ENCODE measurements at places on chromosomes 5 and 9. TPM values are rescaled to one million over a fixed set of nuclear protein-coding genes. Genes with fewer than 3 reads are reported as not detected.

DNA sequence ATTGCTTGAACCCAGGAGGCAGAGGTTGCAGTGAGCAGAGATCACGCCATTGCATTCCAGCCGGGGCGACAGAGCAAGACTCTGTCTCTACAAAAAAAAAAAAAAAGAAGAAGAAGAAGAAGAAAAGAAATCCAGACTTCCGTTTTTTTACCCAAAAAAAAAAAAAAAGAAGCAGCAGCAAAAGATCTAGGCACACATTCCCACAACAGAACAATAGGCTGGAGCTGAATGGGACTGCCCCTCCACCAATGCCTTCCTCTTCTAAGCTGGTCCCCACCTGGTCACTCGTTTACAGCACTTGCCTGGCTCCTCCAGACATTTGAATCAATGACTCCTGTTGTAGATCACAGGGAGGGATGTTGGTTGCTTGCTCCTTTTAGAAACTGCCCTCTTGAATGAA is 1.6 kb upstream of the LMAN2 start:
- no peak for ATAC-seq

The SLC36A1 gene
- total RNA-seq: 5.9 TPM

DNA sequence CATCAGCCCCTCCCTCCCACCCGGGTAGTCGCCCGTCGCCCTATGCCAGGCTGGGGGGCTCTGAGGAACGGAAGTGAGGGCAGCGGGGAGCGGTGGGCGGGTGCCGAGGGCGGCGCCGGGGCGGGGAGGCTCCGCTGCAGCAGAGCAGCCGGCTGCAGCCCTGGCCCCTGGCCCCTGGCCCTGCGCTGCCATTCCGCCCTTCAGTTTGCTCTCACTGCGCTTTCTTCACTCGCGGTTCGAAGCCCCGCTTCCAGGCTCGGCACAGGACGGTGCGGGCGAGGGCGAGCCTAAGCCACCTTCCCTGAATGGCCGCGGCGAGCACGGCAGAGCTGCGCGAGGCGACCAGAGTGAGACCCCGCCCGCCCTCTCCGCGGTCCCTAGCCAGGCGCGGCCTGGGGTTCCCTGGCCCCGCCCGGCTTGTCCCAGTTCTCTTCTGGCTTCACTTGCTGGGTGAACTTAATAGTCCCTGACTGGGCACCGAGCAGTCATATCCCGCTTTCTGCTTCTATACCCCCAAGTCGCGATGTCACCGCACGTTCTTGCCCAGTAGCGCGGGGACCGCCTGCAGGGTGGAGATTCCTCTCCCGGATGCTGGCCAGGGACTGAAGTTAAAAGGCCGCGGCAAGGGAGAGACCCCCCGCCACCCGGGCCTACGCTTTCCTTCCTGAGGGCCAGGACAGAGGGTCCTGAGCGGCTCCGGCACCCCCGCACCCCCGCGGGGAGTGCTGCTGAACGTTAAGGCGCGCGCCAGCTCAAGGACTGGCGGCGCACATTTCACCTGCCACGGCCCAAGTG is 623 bp upstream of the TRIM36 start:
- peak; percentile 64 for ATAC-seq

DNA sequence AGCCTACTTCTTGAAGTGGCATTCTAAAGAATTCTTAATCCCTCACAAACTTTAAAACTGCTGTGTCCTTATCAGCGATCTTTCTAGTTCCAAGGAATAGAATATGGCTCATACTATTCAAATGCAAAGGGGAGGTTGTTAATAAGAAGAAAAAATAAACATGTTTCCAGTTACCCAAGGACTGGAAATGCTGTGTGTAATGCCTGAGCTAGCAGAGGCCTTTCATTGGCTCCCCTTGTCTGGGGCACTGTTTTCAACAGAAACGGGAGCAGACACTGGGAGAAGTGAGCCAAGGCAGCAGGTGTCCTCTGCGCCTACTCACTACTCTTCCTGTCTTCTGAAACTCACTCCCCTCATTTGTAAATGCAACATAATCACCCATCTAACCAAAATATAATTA is 253.0 kb downstream of the MARCHF11 start:
- ATAC-seq: no peak

The F2RL1 gene
- 12.0 TPM for total RNA-seq

The MARCHF11 gene
- total RNA-seq: not detected

GRCh38 chr9:111037356-111037707 is 938 bp downstream of the LPAR1 start:
- peak; percentile 51 for ATAC-seq

DNA sequence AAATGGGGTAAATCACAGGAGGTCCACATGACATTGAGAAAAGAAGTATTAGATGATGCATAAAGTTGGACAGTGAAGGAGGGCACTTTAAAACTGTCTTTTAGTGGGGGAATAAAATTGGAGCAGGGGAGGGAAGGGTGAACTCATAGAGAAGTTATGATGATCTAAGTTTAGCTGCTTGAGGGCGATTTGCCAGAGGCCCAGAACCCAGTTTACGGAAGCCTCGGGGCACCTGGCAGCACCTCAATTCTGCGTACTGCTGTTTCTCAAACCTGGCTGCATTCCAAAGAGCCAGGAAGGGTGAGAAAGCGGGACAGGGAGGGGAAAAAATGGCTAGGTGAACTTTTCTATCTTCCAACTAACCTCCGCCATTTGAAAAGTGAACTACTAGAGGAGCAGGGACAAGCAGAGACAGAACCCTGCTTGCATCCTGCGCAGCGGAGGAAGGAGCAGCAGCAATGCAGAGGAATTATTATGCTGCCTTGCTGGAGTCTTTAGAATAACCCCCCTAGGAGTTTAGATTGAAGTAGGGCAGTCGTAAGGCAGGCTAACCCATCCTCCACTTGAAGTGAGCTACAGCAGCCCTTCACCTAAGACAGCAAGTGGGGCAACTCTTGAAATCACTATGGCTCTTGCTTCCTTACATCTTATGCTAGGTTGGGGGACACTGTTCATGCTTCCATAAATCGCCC is 316.8 kb downstream of the BRINP1 start:
- no peak for ATAC-seq

DNA sequence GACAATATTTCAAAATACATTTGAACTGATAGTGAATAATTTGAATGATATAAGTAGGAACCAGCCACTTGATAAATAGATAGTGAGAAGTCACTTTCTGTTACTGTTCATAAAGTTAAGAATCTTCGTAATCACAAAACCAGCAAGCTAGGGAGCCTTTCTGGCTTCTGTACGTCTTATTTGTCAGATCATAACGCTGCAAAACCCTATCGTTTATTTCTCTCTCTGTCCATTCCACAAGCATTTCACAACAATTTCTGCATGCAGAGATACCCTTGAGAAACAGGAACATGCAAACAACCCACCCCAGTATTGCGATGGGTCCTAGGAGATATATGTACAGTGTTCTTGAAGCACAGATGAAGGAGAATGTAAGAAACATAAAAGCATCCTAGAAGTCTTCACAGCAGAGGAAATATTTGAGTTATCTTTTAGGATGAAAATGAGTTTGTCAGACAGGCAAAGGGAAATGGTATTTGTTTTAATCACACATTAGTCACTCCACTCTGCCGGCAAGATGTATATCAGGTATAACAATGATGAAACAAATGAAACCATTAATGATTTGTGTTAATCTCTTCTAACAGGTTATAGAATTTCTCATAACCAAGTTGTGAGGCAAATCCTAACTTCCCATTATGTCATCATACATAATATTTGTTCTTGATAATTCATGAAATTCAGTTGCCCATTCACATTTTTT is 668.7 kb upstream of the FTMT start:
- ATAC-seq: no peak

The HTR1A gene
- total RNA-seq: not detected

The IL5 gene
- not detected for total RNA-seq

GRCh38 chr5:180259260-180259611 is 32.6 kb downstream of the MAPK9 start:
- no peak for ATAC-seq

DNA sequence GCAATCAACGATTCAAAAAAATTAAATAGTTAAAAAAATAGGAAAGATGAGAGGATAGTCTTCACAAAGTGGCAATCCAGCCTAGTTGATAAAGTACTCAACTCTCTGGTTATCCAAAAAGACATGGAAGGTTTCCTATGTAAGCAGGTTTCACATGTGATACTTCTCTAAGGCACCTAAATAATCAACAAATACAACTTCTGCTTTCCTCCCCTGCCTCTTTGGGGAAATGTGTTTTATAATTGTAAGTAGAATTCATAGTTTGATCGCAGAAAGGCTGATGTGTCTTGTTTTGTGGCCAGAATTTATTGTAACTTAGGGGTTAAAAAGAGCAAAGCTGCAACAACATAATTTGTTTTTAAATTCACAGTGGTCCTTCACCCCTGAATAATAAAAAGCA is 855.5 kb upstream of the DMAC1 start:
- ATAC-seq: no peak

The SNCB gene
- not detected for total RNA-seq

DNA sequence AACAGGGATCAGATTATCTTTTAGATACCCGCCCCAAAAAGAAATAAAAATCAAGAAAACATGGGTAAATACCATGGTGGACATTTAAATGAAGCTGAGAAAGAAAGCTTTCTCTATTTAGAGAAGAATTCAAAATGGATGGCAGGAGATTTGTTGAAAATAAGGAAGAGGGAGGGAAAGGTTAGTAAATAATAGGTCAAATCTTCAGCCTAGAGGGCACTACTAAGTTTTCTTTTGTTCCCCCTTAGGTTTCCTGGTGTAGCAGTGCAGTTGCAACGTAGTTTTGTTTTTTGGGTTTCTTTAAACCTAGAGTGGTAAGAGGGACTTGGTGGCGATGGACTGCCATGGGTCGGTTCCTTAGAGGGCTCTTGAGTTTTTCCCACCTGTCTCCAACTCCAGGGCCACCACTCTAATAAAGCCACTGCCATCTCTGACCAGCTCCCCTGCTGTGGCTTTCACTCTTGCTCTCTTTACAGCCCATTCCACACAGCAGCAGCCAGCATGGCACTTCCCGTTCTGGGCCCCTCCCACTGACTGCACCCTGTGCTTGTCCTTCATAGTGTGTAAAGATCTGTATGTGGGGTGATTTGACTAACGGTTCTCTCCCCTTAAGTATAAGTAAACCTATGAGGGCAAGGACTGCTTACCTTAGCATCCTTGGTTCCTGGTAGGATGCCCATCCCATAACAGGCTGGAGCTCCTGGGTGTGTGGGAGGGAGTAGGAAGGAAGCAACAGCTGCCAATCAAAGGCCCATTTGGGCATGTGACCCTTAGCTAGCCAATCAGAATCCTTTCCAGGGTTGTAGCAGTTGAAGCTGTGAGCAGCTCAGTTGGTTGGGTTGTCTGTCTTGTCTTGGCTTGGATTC is 118.3 kb downstream of the SLC1A3 start:
- ATAC-seq: peak; percentile 53

The RLN1 gene
- not detected for total RNA-seq

DNA sequence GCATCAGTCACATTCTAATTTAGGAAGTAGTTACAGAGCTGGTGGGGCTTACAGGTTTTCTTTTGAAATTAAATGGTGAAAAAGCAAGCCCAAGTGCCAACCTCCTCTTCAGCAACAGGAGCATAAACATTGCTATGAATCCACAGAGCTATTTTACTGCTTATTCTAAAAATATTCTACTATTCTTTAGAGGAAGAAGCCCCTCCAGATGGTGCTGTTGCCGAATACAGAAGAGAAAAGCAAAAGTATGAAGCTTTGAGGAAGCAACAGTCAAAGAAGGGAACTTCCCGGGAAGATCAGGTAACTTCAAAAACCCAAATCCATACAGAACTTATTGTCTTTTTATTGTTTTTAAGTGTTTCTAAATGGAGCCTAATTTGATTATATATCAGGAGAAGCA is 202.8 kb downstream of the CWC27 start:
- no peak for ATAC-seq

The SPINK13 gene
- total RNA-seq: not detected

DNA sequence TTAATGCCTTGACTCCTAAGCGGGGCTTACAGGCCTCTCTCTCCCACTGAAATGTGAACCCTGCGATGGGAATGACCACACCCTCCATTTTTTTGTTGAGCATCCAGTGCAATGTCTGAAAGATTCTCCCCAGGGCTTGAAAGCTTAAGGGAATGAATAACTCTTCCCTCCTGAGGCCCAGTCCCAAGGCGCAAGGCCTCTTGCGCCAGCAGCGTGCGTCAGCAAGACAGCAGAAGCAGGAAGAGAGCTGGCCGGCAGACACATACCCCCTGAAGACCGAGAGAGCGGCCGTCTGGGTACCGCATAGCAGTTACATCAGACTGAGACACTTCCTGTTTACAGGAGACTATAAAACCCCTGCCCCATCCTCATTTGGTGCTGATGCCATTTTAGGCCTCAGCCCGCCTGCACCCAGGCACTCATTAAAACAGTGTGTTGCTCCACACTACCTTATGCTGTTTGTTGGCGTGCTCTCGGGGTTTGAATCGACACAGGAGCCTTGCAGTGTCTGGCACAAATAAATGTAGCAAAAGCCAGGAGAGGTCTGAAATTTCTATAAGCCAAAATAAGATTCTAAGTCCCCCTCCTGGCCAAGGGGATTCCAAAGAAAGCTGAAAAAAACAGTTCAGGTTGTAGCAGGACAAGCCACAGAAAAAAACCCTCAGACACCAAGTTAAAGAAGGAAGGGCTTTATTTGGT is 62.3 kb downstream of the GDNF start:
- no peak for ATAC-seq

The LCN6 gene
- total RNA-seq: 3.8 TPM

DNA sequence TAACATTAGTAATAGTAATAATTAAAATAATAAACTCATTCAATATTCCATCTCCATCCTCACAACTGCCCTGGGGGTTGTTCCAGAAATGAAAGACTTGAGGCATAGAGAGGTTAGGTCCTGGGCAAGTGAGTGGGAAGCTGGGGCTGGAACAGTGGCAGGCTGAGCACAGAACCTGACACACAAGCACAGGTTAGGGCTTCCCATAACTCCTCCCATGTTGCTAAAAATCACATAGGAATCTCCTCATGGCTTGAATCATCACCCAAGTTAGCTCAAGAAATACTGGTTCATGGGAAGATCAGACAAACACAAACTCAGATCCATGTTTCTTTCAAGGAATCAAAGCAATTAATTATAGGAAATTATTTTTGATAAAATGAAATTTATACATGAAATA is 487.7 kb downstream of the SEMA5A start:
- peak; percentile 46 for ATAC-seq

- peak; percentile 96 for ATAC-seq
Observed at GRCh38 chr5:96718635-96719077, 56.5 kb downstream of the CAST start.

DNA sequence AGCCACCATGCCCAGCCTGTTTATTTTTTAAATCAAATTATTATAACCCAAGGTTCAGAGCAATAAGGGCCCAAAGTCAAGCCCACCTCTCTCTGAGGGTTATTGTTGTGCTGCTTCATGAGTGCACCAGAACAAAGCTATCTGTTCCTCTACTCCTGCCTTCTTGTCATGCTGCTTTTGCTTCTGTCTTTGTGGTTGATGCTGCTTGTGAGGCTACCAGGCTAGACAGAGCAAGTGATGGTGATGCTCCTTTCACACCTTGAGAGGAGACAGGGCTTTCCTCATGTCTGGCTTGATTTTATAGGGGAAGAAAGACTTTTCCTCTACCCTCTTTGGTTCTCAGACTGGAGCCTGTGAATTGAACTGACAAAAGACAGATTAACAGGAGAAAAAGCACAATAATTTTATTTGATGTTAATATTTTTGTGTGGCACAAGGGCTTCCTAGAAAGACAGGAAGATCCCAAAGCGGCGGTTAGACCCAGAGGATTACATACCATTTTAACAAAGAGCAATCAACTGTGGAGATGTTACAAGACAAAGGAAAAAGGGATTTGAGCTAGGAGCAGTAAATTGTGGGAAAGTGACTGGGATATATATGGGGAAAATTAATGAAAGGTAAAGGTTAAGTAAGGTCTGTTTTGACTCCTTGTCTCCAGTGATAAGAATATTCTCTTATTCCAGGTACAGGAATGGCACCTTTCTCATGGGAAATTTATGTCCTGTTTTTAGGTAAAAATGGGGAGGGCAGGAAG is 4.4 kb upstream of the CD180 start:
- ATAC-seq: no peak

All from esophagus mucosa (tissue), 1 donor.